HCT116 (cell line): ENCODE measurements at places on chromosomes 2 and 18.

- DNase-seq: no peak
Measured at GRCh38 chr2:132652474-132652873, 17.5 kb downstream of the LYPD1 start.

GRCh38 chr2:172836347-172836821 is 100.7 kb downstream of the RAPGEF4 start:
- DNase-seq: peak; percentile 56

- no peak for DNase-seq
Measured at GRCh38 chr2:60095903-60096302, 457.6 kb downstream of the BCL11A start.

GRCh38 chr2:179428649-179429048 is 164.0 kb upstream of the SESTD1 start:
- no peak for DNase-seq

DNA sequence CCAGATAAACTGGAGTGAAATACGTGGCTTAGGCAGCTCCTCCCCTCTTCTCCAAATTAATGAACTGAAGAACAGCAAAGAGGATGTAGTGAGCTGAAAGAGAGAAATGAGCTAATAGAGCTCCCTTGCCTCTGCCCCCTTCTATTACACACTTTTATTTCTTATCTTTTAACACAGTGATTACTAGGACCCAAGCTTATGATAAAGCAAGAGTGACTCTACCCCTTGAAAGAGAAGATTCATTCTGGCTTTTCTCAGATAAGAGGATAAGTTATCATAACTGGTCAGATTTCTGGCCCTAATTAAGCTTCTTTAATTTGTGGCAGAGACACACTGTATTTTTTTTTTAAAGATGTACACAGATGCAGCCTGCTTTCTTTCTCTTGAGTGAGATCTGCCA is 102.2 kb downstream of the MSTN start:
- DNase-seq: no peak

GRCh38 chr18:25743646-25744151 is 346.7 kb downstream of the SS18 start:
- DNase-seq: no peak

DNA sequence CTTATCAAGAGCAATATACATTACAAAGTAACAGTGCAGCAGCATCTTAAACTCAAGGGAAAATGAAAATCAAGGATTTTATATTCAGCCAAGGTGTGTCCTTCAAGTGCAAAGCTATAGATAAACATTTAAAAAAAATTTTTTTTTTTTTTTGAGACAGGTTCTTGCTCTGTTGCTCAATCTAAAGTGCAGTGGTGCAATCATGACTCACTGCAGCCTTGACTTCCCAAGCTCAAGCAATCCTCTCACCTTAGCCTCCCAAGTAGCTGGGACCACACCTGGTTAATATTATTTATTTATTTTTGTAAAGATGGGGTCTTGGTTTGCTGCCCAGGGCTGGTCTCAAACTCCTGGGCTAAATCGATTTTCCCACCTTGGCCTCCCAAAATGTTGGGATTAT is 9.0 kb downstream of the CDKL4 start:
- no peak for DNase-seq

- DNase-seq: no peak
Measured at GRCh38 chr2:239344857-239345216, 56.0 kb downstream of the HDAC4 start.

- DNase-seq: no peak
Measured at GRCh38 chr18:66107546-66107945, 356.7 kb downstream of the CDH7 start.

GRCh38 chr2:182522405-182522896 is 95.6 kb upstream of the PDE1A start:
- DNase-seq: no peak

DNA sequence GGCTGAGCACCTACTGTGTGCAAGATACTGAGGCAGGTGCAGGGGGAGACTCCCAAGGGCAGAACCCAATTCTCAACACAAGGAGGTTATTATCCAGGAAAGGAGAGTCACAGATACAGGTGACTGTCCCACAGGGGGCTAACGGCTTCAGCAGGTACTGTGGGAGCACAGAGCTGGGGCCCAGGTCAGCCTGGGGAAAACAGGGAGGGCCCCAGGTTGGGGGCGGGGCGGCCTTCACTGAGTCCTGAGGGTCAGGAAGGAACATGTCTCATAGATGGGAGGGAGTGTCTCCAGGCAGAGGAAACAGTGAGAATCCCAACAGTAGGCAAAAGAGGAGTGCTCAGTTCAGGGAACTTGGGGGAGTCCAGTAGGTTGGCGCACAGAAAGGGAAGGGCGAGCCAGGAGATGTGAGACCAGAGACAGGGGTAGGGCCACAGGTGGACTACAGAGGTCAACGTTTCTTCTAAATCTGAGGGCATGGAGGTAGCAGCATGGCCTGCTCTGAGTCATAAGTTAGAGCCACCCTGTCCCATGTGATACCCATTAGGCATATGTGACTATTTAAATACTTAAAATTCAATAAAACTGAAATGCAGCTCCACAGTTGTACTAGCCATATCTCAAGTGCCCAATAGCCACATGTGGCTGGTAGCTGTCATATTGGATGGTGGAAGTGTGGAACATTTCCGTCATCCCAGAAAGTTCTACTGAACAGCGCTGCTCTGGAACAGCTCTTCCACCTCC is 157.2 kb downstream of the TTC32 start:
- DNase-seq: no peak

DNA sequence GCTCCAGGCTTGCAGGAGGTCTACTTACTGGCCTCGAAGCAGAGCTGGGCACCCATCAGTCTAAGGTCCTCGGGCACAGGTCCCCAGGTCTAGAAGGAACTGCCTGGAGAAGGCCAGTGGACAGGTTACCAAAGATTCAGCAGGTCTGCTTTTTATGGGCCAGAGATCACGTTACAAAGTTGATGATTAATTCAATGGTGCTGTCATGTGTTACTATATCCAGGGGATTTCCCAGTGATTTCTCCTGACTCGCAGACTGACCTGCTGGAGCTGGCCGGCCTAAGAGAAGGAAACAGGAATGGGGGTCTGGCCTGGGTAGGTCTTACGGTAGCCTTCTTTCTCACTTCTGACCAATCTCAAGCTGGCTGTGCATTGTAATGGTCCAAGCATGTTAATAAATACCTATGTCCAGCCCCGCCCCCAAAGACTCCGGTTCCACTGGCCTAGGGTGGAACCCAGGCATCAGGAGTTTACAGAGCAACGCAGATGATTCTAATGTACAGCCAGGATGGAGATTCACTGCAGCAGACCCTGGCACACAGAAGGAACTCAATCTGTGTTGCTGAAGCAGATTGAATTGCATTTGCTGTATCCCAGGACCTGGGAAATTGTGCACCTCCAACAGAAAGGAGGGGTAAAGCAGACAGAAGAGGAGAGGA is at the start of gene NEURL3:
TSS of gene NEURL3 (minus strand) at position 127 of the 659 bp plus-strand sequence. CDS start at position 56, 71 bp downstream.
- peak; percentile 22 for DNase-seq

DNA sequence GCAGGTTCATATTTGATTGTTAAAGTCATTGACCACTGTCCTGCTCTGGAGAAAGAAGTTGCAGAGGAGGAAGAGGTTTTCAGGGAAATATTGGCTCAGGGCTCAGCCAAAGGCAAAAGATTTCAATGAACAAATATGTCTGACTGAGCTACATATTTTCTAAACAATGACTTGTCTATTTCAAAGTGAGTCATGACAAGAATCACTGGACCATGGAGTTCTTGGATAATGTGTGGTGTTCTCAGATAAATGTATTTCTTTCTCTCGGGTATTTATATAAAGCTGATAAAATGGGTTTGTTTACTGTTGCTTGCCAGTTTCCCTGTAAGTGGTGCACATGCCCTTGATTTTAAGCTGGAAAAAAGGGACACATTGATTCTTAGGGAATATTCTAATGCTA is 34.3 kb upstream of the RMP24 start:
- no peak for DNase-seq

DNA sequence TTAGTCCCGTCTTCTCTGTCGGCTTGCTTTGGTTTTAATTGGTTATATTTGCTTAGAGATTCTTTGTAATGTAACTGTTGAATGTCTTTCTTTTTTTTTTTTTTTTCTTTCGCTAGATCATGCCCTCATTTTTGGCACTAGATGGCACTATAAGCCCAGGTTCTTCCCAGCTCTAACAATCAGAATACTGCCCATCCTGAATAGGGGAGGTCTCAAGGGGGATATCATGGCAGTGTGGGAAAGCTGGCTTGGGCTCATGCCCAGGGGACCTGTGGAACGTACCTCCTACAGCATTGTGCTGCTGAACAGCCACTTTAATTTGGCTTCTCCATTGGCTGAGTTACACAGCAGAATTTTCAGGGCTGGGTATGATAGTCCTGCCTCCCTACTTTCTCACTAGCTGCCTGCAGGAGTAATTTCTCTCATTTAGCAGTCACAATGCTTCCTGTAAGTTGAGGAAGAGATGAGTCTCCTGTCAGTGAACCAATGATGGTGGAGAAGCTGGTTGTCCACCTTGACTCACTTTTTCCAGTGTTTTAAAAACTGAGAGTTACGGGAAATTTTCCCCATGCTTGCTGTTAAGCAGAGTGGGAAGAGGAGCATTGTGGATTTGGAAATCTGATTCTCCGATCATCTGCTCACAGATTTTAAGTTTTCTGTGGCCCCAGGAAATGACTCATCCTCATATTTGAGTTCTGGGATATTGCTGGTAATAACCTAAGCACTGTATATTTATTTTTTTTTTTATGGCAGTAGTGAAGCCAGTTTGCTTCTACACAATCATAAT is 47.2 kb downstream of the RAD51AP2 start:
- peak; percentile 44 for DNase-seq

- DNase-seq: no peak
Measured at GRCh38 chr18:48292782-48293424, 116.3 kb downstream of the ZBTB7C start.

DNA sequence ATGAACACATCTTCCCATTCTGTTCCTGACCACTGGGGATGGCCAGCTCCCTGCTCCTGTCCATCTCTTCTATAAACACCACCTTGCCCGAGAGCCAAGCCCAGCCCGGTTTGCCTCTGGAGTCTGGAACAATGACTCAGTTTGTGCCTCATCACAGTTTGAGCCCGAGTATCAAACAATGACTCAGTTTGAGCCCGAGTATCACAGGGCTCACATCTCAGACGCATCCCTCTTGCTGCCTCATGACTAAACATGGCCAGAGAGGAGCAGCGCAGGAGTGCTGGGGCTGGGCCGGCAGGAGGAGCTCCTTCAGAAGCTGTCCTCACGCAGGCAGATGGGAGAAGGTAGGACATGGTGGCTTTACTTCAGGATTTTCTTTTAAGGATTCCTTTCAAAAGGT is 68.7 kb downstream of the PXDN start:
- DNase-seq: peak; percentile 34

GRCh38 chr2:211503856-211504255 is 947.5 kb downstream of the CPS1 start:
- DNase-seq: no peak
